ENCODE measurements at places on chromosomes 2 and 18.

- DNase-seq = peak; percentile 28
These were observed 217.3 kb upstream of the HS6ST1 start for GRCh38 chr2:128535953-128536352.

GRCh38 chr2:231343006-231343710 lies 52.4 kb upstream of the B3GNT7 start:
- no peak for DNase-seq

GRCh38 chr2:54940723-54941122 lies 109.5 kb downstream of the RTN4 start:
- DNase-seq = no peak

- DNase-seq = no peak
These were observed 65.0 kb downstream of the ZNF407 start for GRCh38 chr18:74662622-74663021.

- DNase-seq = no peak
These were observed 209.3 kb downstream of the AKAIN1 start for GRCh38 chr18:4987452-4988405.

DNA sequence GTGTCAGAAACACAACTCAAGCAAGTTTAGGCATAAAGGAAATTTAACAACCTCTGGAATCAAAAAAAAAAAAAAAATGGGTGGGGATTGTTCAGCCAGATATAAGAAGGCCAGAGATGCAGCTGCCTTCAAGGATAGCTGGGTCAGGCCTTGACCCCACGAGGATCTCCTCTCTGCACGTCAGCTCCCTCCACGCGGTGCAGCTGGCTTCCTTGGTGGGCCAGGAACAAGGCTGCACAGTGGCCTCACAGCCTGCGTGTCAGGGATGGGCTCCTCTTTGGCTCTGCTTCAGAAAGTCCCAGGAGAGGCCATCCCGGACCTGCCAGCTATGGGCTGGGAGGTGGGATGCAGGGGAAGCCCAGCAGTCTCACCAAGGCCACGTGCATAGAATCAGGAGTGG lies 55.5 kb downstream of the TIMM21 start:
- no peak for DNase-seq

GRCh38 chr2:27907547-27907946 lies 17.0 kb downstream of the BABAM2 start:
- DNase-seq = no peak

DNA sequence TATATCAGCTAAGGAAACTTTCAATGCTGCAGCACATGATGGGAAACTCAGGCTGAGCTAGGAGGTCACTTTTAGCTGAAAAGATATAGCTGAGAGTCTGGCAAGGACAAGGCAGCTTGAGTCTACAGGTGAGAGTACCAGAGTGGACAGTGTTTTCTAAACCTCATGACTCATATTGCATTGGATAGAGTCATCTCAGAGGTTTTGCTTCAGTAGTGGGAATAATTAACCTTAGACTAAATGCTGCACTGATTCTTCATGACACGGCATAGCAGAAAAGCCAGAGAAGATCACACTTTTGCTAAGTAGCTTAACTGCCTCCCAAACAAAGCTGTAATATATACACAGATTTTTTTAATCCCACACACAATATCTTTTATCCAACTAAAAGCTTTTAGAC lies 865.0 kb upstream of the CDH2 start:
- DNase-seq = peak; percentile 14

- no peak for DNase-seq
These were observed 1231.2 kb upstream of the CELF4 start for GRCh38 chr18:38796762-38797161.

DNA sequence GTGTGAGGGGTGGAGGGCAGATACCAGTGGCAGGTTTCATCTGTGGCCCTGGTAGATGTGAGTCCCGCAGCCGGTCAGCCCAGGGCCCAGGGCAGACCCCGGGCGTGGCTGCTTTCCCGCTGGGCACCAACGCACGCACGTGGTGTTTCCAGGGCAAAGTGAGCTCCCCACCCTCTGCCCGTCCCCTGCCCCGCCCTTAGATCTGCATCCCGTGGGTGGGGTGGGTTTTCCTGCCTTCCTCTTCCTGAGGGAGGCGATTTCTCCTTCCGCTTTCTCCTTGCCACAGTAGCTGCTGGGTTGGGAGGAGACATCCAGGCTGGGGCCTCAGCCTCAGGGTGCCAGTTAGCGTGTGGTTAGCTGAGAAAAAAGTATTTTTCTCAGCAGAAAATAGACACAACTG lies 49.6 kb downstream of the ODC1 start:
- DNase-seq = no peak

- DNase-seq = no peak
These were observed 69.7 kb downstream of the TBC1D8 start for GRCh38 chr2:101081375-101081907.

- no peak for DNase-seq
These were observed 3.7 kb upstream of the LRP2 start for GRCh38 chr2:169366066-169366465.

DNA sequence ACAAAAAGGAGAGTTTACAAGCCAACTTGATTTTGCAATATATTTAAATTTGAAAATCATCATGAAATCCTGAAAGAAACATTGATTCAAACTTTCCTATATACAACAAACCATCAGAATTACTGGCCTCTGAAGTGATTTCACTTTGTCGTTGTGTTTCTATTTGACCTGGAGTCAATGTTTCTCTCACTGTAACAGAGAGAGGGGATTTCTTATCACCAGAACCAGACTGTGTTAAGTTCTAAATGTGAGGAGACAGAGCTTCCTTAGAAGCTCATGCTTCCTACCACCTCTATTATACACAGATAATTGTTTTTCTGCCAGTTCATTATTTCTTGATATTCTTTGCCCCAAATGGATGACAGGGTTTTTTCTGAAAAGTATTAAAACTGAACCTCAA lies 245.0 kb upstream of the RND3 start:
- DNase-seq = no peak

- no peak for DNase-seq
These were observed 49.3 kb downstream of the GREB1 start for GRCh38 chr2:11582862-11583752.

DNA sequence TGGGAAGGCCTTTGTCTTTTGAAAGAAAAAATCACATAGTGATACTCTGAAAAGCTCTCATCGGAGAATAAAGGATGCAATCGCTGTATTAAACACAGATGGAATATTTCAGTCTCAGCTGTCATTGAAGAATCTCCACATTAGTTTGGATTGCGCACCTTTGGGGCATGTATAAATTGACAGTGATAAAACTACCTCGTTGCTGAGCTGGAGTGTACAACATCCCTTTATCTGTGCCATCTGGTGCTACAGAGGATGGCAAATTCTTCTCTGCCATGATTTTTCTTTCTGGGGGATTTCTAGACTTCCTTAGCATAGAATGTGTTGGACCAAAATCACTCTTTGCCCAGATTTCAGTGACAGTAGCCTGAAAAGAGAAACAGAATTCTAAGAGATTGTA lies 185.3 kb downstream of the PARD3B start:
- DNase-seq = no peak

- DNase-seq = no peak
These were observed 317.8 kb upstream of the FANCL start for GRCh38 chr2:58558881-58559280.

- DNase-seq = no peak
These were observed 593 bp downstream of the ZNF514 start for GRCh38 chr2:95158891-95159619.

- DNase-seq = no peak
These were observed 417.1 kb downstream of the HRH4 start for GRCh38 chr18:24877546-24877945.

Measured in kidney epithelial cell (primary cell).